SJSA1 (cell line): ENCODE measurements at places on chromosomes 4 and X.
A peak's percentile ranks its signal among the peaks of the same experiment; 100 is the strongest.

- no peak overlapping the region for H3K27ac ChIP-seq
- H3K27me3 ChIP-seq, result no peaks in the 10 kb centered on the region
- DNase-seq, result no peak
- no peaks in the 10 kb centered on the region for H3K4me1 ChIP-seq
- H3K4me3 ChIP-seq, result no peak overlapping the region
Observed at GRCh38 chr4:111849746-111850284, 295.4 kb upstream of the FAM241A start.

- no peak overlapping the region for H3K27ac ChIP-seq
- no peaks in the 10 kb centered on the region for H3K36me3 ChIP-seq
- H3K27me3 ChIP-seq, result no peaks in the 10 kb centered on the region
- no peak for DNase-seq
- H3K4me1 ChIP-seq, result peaks cover 21% of the 10 kb centered on the region
- no peak overlapping the region for H3K4me3 ChIP-seq
Observed at GRCh38 chrX:134998246-134998645, 7.5 kb downstream of the SMIM10 start.

DNA sequence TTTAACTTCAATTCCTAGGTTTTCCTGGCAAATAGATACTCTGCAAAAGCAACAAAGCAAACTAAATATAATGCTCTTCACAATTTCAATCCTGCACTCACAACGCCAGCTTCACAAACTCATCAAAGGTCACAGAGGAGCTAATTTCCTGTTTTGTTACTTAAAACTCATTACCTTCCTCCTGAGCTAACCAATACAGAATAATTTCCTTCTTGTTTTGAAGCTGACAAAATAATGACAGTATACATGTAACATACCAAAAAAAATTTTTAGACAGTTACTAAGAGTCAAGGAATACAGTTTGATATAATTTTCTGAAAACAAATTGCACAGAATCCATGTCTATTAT is 17.9 kb downstream of the CNOT6L start:
- DNase-seq, result no peak
- no peak overlapping the region for H3K27ac ChIP-seq
- no peaks in the 10 kb centered on the region for H3K27me3 ChIP-seq
- no peaks in the 10 kb centered on the region for H3K36me3 ChIP-seq
- H3K4me1 ChIP-seq, result peaks cover 7% of the 10 kb centered on the region
- H3K4me3 ChIP-seq, result no peak overlapping the region

DNA sequence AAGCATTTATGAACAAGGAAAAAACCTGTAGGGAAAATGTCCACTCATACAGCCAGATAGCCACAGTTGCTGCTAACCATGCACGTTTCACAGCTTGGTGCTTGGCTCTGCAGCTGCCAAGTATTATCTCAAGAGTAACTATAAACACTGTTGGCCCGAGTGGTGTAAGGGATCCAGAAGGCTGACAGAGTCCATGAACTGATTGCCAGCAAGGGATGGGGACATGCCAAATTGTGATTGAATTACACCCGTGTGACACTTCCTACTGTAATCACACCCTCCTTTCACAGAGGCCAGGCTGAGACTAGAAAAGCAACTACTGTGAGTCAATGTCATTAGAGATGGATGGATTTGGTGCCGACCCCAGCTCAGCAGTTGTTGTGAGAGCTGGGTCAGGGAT is 223.9 kb upstream of the ANKRD50 start:
- H3K27me3 ChIP-seq, result no peaks in the 10 kb centered on the region
- no peak for DNase-seq
- peaks cover 31% of the 10 kb centered on the region for H3K4me1 ChIP-seq

- peaks cover 3% of the 10 kb centered on the region; the same call in 1 of the 2 replicates for H3K4me1 ChIP-seq
- H3K27ac ChIP-seq, result no peak within 1 kb of the TSS
- H3K4me3 ChIP-seq, result peak within 1 kb of the TSS; percentile 20; the same call in 1 of the 2 replicates
- DNase-seq, result no peak
- no peaks in the 10 kb centered on the region for H3K36me3 ChIP-seq
- H3K27me3 ChIP-seq, result no peaks in the 10 kb centered on the region
Observed at GRCh38 chr4:15469402-15470127, at the start of gene CC2D2A. Gene CC2D2A, plus strand, starts transcription at chr4:15469882. Its CDS starts 6,051 bp downstream, at chr4:15475933.

- H3K27ac ChIP-seq, result no peak overlapping the region
- DNase-seq, result no peak
Observed at GRCh38 chr4:112664611-112665010, 27.7 kb downstream of the LARP7 start.

- H3K4me1 ChIP-seq, result no peaks in the 10 kb centered on the region
- DNase-seq, result no peak
Observed at GRCh38 chr4:106670976-106671375, 302.4 kb upstream of the GIMD1 start.

DNA sequence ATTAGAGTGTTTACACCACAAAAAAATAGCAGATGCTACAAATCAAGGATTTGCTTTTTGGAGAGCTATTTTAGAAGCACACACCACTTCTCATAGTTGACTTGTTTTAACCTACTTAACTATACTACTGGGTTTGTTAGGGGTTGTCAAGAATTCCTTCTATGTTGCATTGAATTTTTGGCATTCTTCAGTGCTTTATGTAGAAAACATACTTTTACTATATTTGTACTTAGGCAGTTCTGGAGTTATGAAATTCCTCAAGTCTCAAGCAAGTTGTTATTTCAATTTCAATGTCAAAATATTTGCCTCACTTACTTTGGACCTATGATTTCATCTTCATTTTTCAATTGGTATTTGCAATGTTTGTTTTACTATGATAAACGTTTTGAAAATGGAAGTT is 449.6 kb downstream of the GLUD2 start:
- H3K4me1 ChIP-seq, result no peaks in the 10 kb centered on the region
- no peak overlapping the region for H3K27ac ChIP-seq
- no peaks in the 10 kb centered on the region for H3K27me3 ChIP-seq
- H3K4me3 ChIP-seq, result no peak overlapping the region
- no peak for DNase-seq

- H3K4me3 ChIP-seq, result no peak overlapping the region
- no peaks in the 10 kb centered on the region for H3K4me1 ChIP-seq
- no peaks in the 10 kb centered on the region for H3K27me3 ChIP-seq
- DNase-seq, result no peak
- no peak overlapping the region for H3K27ac ChIP-seq
- H3K36me3 ChIP-seq, result no peaks in the 10 kb centered on the region
Observed at GRCh38 chrX:1807301-1807731, 192.5 kb downstream of the ASMT start.

- H3K27me3 ChIP-seq, result no peaks in the 10 kb centered on the region; the same call in 1 of the 2 replicates
- no peak overlapping the region for H3K27ac ChIP-seq
- no peaks in the 10 kb centered on the region for H3K4me1 ChIP-seq
- no peaks in the 10 kb centered on the region for H3K36me3 ChIP-seq
Observed at GRCh38 chr4:81135501-81135900, 79.5 kb downstream of the PRKG2 start.

DNA sequence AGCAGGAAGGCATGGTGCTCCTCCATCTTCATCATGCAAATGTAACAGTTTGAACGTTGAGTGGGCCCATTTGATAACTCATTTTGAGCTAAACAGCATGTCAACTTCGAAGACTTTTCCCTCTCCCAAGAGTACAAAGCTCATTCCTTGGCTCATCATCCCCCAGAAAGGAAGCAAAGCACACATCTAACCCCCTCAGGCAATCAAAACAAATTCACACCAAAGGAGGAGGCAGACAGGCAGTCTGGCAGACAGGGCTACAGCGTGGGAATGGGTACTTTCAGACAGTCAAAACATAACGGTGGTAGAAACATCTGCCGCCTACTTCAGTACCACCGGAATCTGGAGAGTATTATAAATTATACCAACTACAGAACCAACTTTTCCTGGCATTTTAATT is 81.7 kb downstream of the PCDH19 start:
- H3K4me3 ChIP-seq, result no peak overlapping the region
- H3K36me3 ChIP-seq, result no peaks in the 10 kb centered on the region
- H3K27me3 ChIP-seq, result no peaks in the 10 kb centered on the region
- no peak overlapping the region for H3K27ac ChIP-seq

GRCh38 chrX:154401918-154402621 is 3.9 kb downstream of the RPL10 start:
- no peak overlapping the region for H3K4me3 ChIP-seq
- peaks cover 16% of the 10 kb centered on the region for H3K4me1 ChIP-seq
- peaks cover 41% of the 10 kb centered on the region for H3K36me3 ChIP-seq
- no peak overlapping the region for H3K27ac ChIP-seq

- no peak for DNase-seq
- H3K4me1 ChIP-seq, result peaks cover 14% of the 10 kb centered on the region
- no peak overlapping the region for H3K4me3 ChIP-seq
- no peak overlapping the region for H3K27ac ChIP-seq
Observed at GRCh38 chr4:152684007-152684406, 4.2 kb upstream of the TMEM154 start.
